ENCODE measurements at places on chromosomes 1 and 21.

DNA sequence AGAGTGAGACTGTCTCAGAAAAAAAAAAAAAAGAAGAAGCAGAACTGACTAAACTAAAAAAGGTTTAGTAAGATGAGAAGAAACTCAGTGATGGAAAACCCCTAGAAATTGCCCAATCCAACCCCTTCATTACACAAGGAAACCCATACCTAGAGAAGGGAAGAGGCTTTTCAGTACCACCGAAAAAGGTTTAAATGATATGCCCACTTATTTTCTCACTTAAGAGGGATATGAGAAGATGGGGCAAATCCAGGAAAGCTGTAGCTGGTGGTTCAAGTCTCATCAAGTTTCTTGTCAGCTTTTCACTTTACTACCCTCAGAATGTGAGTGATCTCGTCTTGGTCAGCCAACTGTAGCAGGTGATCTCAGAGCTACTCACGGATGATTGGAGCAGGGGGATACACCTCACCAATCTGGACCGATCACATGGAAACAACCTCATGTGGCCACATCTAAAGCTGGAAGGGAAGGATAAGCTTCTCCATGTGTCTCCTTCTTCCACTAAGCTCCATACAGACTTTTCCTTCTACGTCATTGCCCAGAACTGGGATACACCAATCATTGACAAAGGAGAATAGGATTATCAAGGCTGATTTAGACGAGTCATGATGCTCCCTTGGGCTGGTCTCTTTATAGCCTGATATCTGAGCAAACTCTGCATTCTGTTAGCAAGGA, 126.7 kb upstream of the POU3F1 start:
- DNase-seq = no peak

- peak; percentile 61 for DNase-seq
Measured at GRCh38 chr1:30058970-30059369, 664.4 kb downstream of the MATN1 start.

DNA sequence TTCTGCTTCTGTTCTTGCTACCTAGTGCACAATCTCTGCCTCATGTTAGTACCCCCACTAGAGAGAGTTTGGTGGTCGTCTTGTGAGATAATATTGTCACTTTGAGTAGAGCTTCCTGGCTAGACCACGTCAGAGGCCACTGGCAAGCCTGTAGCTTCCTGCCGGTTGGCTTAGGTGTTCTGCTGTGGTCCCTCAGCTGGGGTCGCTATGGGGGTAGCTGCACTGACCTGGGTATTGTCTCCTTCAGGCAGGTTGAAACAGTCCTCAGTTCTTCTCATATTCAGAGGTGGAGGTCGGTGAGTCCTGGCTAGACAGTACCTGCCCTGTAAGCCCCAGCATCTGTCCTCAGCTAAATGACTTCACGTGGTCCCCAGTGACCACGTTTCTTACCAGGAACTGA, 86.2 kb downstream of the C1orf94 start:
- no peak for DNase-seq

GRCh38 chr1:66778969-66779368, 22.1 kb downstream of the INSL5 start:
- DNase-seq = no peak

GRCh38 chr1:217535601-217536377, 95.1 kb downstream of the GPATCH2 start:
- no peak for DNase-seq

- DNase-seq = no peak
Measured at GRCh38 chr1:207755846-207756693, 4.2 kb downstream of the CD46 start.

DNA sequence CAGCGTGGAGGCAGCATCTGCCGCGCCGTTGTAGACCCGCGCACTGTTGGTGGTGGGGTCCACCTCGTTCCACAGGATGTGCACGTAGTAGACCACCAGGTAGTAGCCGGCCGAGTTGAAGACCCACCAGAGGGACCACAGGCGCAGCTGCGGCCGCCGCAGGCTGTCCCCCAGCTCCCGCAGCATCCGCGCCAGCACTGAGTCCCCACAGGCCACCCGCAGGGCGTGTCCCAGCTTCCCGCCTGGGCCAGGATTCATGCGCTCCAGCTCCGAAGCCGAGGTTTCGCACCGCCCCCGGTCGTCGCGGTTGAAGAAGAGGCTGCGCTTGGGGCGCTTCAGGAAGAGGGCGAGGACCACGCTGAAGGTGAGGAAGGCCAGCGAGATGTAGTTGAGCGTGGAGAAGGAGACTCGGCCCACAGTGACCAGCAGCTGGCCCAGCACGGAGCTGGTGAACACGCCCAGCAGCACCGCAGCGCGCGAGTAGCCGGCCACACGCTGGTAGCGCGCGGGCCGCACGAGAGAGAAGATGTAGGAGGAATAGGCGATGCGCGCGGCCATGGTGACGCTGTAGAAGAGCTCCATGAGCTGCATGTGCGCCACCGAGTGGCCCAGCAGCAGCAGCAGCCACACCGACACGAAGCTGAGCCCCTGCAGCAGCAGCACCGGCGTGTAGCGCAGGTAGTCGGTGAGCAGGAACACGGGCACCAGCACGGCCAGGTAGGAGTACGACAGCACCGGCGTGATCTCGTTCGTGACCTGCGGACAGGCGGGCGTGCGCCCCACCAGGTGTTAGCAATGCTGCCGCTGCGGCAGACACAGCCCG, 10.6 kb downstream of the SLC19A1 start:
- DNase-seq = no peak

- no peak for DNase-seq
Measured at GRCh38 chr21:17201741-17202260, 311.0 kb upstream of the CXADR start.

DNA sequence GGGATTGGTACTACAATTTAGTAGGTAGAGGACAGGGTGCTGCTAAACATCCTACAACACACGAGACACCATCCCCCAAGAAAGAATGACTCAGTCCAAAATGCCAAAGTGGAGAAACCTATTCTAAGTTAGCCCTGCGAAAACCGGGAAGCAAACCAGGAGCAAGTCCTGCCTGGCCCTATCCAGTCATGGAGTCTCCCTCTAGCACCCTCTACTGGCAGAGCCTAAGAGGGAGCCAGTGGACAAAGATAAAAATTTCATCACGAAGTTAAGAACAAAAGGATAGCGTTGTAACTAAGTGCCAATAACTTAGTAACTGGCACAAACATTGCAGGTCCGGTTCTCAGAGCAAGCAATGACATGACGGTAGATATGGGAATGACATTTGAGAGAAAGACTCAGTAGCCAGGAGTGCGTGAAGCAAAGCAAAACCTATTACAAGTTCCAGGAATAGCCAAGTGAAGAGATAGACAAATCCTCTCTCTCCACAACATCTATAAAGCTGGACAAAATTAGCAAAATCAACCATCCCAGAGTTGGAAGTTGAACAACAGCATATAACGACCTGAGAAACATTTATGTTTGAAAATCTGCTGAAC, 383.5 kb downstream of the OMA1 start:
- DNase-seq = peak; percentile 86

DNA sequence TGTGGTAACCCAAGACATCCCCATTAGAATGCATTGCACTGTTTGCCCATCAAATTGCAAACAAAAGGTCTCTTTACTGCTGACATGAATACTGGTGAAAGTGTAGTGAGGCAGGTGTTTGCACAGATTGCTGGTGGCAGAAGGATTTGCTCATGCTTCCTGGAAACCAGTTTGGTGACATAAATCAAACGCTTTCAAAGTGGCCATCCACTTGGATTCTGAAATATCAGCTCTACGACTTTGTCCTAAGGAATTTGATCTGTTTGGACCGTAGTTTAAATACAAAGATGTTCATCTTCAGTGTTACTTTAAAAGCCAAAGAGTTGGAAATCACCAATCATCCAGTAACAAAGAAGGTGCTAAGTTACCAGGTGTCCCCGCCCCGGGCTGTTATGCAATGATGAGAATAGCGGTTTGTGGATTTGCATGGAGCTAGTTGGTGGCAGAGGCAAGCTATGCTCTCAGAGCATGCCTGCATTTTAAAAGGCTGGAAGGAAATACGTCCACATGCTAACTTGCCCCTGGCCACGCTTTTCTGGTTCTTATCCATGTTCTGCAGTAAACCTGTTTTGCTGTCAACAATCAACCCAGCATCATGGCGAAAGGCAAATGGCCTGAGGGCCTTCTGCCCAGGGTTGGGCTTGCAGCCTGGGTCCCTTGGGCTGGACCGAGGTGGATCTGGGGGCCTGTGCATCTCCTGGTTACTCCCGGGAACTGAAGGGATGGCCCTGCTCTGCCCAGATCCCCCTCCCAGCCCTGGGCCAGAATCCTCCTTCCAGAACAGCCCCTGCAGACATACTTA, 49.2 kb downstream of the UMODL1 start:
- DNase-seq = no peak

DNA sequence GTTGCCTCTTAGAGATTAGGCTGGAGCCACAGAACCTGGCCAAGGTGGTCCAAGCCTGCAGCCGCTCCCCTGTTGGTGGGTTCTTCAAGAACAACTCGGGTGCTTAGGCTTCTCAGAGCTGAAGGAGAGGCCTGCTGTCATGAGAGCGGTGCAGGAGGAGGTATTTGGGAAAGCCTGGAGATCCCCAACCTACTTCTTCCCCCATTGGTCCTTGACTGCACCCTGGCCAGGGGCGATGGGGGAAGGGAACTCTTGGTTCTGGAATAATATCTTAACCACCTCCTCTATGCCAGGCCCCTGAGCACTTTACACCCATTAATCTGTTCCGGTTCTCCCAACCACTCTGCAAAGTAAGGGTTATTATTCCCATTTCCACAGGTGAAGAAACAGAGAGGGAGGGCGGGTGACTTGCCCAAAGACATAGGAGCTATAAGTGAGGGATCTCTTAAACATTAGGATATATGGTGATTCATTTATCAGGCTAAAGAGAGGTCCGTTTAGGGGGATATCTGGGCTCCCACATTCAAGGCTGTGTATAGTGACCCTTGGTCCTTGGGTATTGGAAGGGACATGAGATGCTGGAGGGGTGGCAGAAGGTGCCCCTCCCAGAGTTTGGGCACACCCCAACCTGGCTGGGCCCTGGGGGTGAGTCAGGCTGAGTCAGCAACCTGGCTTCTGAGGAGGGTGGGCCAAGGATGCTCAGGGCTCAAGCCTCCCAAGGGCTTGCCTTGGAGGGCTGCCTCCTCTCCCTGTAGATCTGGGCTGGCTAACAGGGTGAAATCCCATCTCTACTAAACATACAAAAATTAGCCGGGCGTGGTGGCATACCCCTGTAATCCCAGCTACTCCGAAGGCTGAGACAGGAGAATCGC, 5.2 kb downstream of the TRNP1 start:
- peak; percentile 76 for DNase-seq

GRCh38 chr1:65235867-65236805, 73.2 kb upstream of the DNAJC6 start:
- peak; percentile 60 for DNase-seq

DNA sequence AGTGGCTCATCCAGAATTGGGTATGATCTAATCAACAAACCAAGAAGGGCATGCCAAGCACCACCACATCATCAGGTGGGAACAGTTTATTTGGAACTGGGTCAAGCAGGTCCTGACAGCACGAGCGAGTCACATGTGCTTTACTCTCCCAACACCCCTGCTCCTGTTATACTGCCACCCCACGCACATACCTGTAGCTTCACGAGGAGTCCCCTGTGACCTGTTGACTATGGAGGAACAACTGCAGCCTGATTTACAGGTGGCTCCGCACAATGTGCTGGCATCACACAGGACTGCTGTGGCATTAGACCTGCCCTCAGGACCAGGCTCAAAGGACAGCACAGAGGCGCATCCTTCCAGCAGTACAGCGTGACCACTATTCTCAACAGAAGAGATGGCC, 70.8 kb upstream of the LRRN2 start:
- DNase-seq = no peak

GRCh38 chr1:29959356-29959755, 723.0 kb downstream of the PTPRU start:
- no peak for DNase-seq

GRCh38 chr1:21341517-21342078, 51.3 kb upstream of the ECE1 start:
- DNase-seq = no peak

DNA sequence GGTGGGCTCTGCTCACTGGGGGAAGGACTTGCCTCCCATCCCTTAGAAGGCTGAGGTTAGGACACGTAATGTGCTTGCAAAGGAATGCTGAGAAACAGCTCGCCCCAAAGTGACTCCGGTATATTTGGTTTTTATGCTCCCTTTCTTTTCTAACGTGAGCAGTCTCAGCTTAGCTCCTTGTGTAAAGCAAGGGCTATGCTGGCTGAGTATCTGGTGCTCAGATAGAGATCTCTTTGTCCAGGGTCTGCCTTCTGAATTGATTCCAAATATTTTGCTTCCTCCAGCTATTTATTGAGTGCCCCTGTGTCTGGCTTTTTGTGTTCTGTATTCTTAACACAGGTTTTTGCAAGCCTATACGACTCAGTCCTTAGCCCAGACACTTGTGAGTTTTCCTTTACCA, 94.5 kb upstream of the ARTN start:
- peak; percentile 60 for DNase-seq

GRCh38 chr1:234656070-234656895, 46.3 kb upstream of the IRF2BP2 start:
- no peak for DNase-seq

GRCh38 chr1:61670445-61670844, 54.5 kb downstream of the TM2D1 start:
- no peak for DNase-seq

DNA sequence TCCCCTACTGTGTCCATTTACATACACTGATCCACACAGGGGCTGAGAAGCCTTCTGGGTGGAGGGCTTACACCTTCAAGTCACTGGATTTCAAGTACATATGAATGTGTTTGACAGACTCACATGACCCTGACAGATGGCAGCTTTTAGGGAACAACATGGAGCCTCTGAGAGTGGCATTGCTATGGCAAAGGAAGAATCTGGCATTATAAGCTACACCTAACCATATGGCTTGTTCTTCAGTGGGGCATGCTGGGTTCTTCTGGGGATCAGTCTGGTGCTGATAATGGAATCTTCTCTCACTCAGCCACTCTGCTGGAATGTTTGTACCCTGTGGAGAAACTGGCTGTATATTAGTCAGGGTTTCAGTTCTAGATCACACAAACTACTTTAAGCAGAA, 68.5 kb upstream of the PDE4B start:
- DNase-seq = no peak

DNA sequence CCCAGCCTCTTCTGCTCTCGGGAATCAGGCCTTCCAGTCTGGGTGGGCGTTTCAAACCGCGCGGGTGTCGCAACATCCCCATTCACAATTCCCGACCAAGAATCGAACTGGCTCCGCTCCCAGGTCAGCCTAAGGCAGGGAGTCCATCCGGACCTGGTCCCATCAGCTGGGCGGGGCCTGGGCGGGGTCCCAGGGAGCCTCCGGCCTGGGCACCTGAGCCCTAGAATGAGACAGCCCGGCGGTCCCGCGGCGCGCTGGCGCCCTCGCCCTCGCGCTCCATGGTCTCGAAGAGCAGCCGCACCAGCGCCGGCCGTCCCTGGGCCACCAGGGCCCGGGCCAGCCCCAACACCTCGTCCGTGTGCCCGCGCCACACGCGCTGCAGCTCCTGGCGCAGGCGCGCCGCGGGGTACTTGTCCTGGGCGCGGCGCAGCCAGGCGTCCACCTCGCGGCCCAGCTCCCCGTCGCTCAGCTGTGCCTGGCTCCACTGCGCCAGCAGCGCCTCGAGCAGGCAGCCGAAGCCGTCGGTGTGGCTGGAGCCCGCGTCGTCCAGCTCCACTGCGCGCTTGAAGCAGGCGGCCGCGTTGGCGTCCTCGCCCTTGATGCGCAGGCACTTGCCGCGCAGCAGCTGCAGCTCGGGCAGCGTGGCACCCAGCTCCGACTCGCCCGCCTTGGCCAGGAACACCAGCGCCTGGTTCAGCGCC, 16.9 kb upstream of the PARS2 start:
- DNase-seq = peak; percentile 33

- no peak for DNase-seq
Measured at GRCh38 chr1:228921481-228921880, 186.2 kb downstream of the RHOU start.

- no peak for DNase-seq
Measured at GRCh38 chr1:238649200-238649599, 737.2 kb upstream of the CHRM3 start.

GRCh38 chr1:200040481-200041138, 13.1 kb downstream of the NR5A2 start:
- DNase-seq = peak; percentile 10
